ENCODE measurements at places on chromosomes 13 and 19. TPM values are rescaled to one million over a fixed set of nuclear protein-coding genes. Genes with fewer than 3 reads are reported as not detected.

- no peak for DNase-seq
These were observed 539 bp downstream of the ZNF554 start for GRCh38 chr19:2820112-2820702.

DNA sequence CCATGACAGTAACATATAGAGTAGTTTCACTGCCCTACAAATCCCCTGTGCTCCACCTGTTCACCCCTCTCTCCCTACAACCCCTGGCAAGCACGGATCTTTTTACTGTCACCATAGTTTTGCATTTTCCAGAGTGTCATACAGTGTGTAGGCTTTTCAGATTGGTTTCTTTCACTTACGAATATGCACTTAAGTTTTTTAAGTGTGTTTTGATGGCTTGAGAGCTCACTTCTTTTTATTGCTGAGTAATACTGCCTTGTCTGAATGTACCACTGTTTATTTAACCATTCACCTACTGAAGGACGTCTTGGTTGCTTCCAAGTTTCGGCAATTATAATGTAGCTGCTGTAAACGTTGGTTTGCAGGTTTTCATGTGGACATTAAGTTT, 175.1 kb downstream of the ITGBL1 start:
- no peak for DNase-seq

GRCh38 chr13:27258637-27259386, 7.5 kb downstream of the RPL21 start:
- no peak for DNase-seq

DNA sequence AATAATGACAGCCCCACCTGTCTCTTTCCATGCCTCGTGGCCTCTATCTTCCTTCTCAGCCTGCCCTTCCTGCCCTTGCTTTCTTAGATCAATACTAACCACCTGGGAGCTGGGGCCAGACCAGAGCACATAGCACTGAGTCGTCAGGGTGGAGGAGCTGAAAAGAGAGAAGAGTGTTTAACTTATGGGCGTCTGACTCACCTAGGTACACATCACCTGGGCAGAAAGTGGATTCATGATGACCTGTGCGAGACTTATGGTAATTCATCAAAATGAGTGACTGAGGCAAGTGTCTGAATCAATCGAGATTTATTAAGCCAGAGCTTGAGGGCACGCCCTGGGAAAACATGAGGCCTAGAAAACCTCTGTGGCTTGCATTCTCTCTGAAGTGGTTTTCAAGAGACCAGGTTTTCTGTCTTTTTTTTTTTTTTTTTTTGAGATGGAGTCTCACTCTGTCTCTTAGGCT, 19.2 kb downstream of the CEACAM6 start:
- DNase-seq: no peak

DNA sequence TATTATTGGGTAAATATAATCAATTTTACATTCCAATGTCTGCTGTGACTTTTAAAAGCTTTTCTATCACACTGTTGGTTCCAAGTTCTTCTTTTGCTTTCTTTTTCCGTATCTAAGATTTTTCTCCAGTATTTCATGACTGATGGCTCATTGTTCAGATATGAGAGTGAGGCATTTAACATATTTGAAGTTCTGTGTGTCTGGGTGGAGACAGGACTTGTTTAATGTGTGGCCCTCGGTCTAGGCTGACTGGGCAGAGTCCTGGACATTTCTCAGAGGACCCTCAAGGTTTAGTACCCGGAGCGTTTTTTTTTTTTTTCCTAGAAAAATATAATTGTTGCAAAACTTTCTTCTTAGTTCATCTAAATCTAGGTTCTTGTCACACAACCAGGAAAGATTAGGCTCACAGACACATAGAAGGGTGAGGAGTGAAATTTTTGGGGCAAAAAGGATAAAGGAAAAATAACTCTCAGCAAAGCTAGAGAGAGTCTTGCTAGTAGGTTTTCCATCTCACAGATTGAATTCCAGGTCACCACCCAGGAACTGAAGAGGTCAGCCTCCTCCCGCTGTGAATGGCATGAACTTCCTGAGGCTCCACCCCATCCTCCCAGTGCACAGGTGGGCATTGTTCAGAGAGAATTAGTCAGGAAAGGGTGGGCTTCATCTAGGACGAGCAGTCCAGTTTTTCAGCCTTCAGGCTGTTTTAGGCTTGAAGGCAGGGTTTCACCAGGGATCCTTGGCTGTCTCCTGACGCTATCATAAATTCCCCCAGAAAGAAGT, 1002.4 kb upstream of the PCDH9 start:
- DNase-seq: no peak

GRCh38 chr13:101490406-101491015, 38.0 kb downstream of the ITGBL1 start:
- DNase-seq: no peak

Gene ZNF134
- total RNA-seq: 4.2 TPM

GRCh38 chr13:25501231-25501630, 129.5 kb downstream of the ATP8A2 start:
- no peak for DNase-seq

Gene SPTBN4
- 5.9 TPM for total RNA-seq

GRCh38 chr19:19524053-19524452, 4.7 kb upstream of the YJEFN3 start:
- no peak for DNase-seq

- no peak for DNase-seq
These were observed 89.9 kb downstream of the COL4A1 start for GRCh38 chr13:110217085-110217484.

DNA sequence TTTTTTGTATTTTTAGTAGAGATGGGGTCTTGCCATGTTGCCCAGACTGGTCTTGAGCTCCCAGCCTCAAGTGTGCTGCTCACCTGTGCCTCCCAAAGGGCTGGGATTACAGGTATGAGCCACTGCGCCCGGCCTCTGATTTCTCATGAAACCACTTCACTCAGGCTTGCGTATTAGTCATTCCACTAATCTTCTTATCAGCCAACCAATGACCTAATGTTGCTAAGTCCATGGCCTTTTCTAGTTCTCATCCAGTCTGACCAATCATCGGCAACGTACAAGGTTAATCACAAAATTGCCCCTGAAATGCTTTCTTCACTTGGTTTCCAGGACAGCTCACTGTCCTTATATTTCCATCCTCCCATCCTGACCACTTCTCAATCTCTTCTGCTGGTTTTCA, 605.3 kb upstream of the SLC10A2 start:
- no peak for DNase-seq

DNA sequence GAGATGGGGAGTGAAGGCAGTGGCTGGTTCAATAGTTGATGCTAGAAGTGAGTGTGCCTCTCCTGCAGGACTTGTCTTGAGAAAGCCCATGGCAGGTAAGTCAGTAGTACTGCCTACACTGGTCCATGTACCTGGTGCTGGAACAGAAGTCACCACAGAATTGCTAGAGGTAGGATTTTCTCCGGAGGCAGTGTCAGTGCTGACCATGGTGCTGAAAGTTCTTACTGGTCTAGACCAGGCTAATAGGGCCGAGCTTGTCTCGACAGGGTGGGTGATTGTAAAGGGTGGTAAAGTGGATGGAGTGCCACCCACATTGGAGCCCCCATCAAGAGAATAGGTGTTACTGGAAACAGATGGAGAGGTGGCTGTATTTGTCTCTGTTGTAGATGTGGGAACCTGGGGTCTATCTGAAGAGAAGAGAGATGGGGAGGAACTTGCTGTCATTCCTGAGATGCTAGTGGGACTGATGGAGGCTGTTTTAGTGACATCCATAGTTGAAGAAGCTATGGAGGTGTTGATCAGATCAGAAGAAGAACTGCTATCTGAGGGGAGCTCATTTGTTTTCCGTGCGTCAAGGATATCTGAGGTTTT, 36.6 kb downstream of the MUC16 start:
- no peak for DNase-seq

DNA sequence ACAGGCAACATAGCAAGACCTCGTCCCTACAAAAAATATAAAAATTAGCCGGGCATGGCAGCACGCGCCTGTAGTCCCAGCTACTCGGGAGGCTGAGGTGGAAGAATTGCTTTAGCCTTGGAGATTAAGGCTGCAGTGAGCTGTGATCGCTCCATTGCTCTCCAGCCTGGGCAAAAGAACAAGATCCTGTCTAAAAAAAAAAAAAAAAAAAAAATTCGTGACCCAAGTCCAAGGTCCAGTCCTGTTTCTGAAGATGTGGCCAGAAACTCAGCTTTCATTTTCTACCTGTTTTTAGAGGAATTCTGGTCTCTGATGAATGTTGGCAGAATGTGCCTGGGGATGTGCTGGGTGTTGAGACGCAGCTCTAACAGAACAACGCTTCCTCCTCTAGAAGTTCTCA, 1.9 kb upstream of the PGPEP1 start:
- DNase-seq: no peak

Gene PTH2
- not detected for total RNA-seq

- no peak for DNase-seq
These were observed 2.3 kb downstream of the ZNF536 start for GRCh38 chr19:30374539-30374864.

Gene ERICH6B
- total RNA-seq: not detected

DNA sequence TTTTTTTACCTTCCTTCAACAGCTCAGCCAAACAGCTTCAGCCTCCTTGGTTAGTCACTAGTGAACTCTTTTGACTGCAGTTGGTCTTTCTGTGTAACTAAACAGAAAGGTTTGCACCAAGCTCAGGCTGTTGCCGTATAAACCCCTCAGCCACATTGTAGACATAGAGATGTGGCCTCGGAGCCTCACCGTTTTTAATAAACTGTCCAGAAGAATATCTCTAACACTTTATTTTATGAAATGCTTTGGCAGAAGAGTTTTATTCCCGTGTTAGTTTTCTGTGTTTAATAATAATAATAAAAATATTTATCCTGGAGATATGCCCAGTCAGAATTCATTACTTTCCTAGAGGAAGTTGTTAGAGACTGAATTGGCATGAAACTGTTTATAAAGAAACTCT, 171.7 kb upstream of the MAB21L1 start:
- no peak for DNase-seq

GRCh38 chr13:33561627-33562026, 256.3 kb upstream of the RFC3 start:
- no peak for DNase-seq
